ENCODE measurements at places on chromosomes 1 and 21. TPM values are rescaled to one million over a fixed set of nuclear protein-coding genes. Genes with fewer than 3 reads are reported as not detected.

Gene AADACL3
- not detected for total RNA-seq

DNA sequence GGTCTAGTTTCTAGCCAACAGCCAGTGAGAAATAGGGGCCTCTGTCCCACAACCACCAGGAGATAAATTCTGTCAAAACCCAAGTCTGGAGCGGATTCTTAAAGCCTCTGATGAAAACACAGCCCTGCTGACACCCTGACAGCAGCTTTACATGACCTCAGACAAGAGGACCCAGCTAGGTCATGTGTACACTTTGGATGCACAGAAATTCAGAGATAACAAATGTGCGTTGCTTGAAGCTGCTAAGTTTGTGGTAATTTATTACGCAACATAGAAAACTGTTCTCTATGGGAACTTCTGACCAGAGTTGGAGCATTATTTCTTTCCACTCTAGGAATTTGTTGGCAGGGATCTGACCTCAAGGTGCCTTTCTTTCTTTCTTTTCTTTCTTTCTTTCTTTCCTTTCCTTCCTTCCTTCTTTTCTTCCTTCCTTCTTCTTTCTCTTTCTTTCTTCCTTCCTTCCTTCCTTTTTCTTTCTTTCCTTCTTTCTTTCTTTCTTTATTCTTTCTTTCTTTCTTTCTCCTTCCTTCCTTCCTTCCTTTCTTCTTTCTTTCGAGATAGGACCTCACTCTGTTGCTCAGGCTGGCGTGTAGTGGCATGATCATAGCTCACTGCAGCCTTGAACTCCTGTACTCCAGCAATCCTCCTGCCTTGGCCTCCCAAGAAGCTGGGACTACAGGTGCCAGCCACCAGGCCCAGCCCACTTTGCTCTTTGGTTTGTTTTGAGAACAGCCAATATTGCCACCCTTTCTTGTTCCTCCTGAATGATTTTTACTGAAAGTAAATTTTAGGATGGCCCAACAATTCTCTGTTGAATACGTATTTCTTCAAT lies 14.9 kb upstream of the HMGCS2 start:
- no peaks in the 10 kb centered on the region for H3K4me1 ChIP-seq
- no peak overlapping the region for H3K27ac ChIP-seq
- no peaks in the 10 kb centered on the region for H3K36me3 ChIP-seq
- no peaks in the 10 kb centered on the region for H3K27me3 ChIP-seq
- no peak for DNase-seq

GRCh38 chr1:154586641-154587040 lies 19.1 kb downstream of the CHRNB2 start:
- no peaks in the 10 kb centered on the region for H3K27me3 ChIP-seq
- H3K4me3 ChIP-seq: no peak overlapping the region
- no peaks in the 10 kb centered on the region for H3K4me1 ChIP-seq
- H3K36me3 ChIP-seq: peaks cover 94% of the 10 kb centered on the region
- H3K27ac ChIP-seq: no peak overlapping the region

- H3K27ac ChIP-seq: no peak overlapping the region
- no peak for DNase-seq
- H3K4me3 ChIP-seq: no peak overlapping the region
- H3K36me3 ChIP-seq: no peaks in the 10 kb centered on the region
- H3K27me3 ChIP-seq: no peaks in the 10 kb centered on the region
Measured at GRCh38 chr21:35530766-35531165, 481.7 kb upstream of the RUNX1 start.

DNA sequence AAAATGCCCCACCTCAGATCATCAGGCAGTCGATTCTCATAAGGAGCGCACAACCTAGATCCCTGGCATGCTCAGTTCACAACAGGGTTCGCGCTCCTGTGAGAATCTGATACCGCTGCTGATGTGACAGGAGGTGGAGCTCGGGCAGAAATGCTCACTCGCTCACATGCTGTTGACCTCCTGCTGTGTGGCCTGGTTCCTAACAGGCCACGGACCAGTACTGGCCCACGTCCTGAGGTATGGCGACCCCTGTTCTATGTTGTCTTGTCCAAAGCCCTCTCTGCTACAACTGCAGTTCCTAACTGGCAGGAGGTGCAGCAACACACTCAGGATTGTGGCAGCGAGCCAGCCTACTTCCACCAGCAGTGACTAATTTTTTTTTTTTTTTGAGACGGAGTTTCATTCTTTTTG lies 70.6 kb downstream of the CLSTN1 start:
- DNase-seq: peak; percentile 51
- no peak overlapping the region for H3K27ac ChIP-seq
- no peak overlapping the region for H3K4me3 ChIP-seq
- H3K27me3 ChIP-seq: no peaks in the 10 kb centered on the region
- no peaks in the 10 kb centered on the region for H3K4me1 ChIP-seq

Gene ADAMTS4
- total RNA-seq: 171 TPM

GRCh38 chr1:93021539-93022134 lies 57.4 kb upstream of the MTF2 start:
- no peak overlapping the region for H3K4me3 ChIP-seq
- no peak overlapping the region for H3K27ac ChIP-seq
- H3K27me3 ChIP-seq: no peaks in the 10 kb centered on the region
- no peaks in the 10 kb centered on the region for H3K4me1 ChIP-seq
- H3K36me3 ChIP-seq: no peaks in the 10 kb centered on the region
- DNase-seq: no peak

DNA sequence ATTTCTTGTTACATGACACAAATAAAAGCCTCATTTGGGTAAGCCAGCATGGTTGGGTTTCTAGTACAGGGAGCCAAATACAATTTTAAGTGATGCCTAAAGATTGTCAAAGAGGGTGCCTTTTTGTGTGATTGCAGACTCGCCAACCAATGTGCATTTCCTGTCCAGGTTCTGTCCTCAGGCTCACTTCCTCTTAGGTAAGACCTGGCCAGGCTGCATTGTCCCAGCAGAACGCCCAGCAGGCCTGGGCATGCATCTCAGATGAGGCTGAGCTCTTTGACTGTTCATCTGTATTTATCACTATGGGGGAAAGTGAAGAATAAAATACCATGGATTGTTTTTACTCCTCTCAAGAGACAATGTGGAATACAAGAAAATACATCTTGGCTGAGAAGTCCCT lies 49.7 kb downstream of the KCNC4 start:
- no peak for DNase-seq
- H3K4me1 ChIP-seq: no peaks in the 10 kb centered on the region
- no peak overlapping the region for H3K27ac ChIP-seq
- H3K27me3 ChIP-seq: no peaks in the 10 kb centered on the region
- no peaks in the 10 kb centered on the region for H3K36me3 ChIP-seq

DNA sequence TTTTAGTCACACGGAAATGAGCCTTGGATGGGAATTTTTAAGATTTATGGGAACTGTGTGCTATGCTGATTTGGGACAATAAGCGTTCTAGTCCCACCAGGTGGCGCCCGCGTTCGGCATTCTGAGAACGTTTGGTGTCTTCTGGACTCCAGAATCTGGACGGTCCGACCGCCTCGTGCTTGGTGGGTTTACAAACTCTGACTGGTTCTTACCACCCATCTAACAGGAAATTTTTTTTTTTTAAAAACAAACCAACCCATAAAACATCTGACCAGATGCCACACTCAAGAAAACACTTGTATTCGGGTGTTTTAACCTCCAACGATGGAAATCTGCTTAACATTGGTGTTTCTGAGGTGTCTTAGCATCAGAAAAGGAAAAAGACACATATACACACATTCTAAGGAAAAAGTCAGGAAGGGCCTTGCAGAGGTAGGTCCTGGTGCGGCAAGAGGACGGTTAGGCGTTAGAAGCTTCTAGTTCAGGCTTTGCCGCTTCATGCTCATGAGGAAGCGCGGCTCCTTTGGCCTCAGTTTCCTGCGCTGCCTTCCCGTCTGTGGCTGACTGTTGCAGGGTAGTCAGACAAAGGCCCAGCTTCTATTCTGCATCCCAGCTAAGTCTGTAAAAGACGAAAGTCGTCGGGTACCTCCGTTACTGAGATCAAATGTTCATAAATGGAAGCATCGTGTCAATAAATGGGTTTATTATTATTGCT lies 814 bp upstream of the DYRK3 start:
- H3K36me3 ChIP-seq: no peaks in the 10 kb centered on the region
- H3K4me1 ChIP-seq: peaks cover 20% of the 10 kb centered on the region
- peak; percentile 67 for DNase-seq
- no peaks in the 10 kb centered on the region for H3K27me3 ChIP-seq
- peak overlapping the region; percentile 16 for H3K27ac ChIP-seq

Data from thoracic aorta (tissue), 2 donors.